Esophagus squamous epithelium (tissue), 5 donors: ENCODE measurements at places on chromosomes 11 and 22. TPM values are rescaled to one million over a fixed set of nuclear protein-coding genes. Genes with fewer than 3 reads are reported as not detected.
A peak's percentile ranks its signal among the peaks of the same experiment; 100 is the strongest.

RBM14 gene
- 38.7 TPM for total RNA-seq

GRCh38 chr11:45918962-45919675 is 1.4 kb upstream of the PEX16 start:
- peaks cover 22% of the 10 kb centered on the region for H3K36me3 ChIP-seq
- no peak for DNase-seq
- H3K27me3 ChIP-seq, result no peaks in the 10 kb centered on the region
- H3K4me1 ChIP-seq, result peaks cover 77% of the 10 kb centered on the region
- peak overlapping the region; percentile 84 for H3K4me3 ChIP-seq

DNA sequence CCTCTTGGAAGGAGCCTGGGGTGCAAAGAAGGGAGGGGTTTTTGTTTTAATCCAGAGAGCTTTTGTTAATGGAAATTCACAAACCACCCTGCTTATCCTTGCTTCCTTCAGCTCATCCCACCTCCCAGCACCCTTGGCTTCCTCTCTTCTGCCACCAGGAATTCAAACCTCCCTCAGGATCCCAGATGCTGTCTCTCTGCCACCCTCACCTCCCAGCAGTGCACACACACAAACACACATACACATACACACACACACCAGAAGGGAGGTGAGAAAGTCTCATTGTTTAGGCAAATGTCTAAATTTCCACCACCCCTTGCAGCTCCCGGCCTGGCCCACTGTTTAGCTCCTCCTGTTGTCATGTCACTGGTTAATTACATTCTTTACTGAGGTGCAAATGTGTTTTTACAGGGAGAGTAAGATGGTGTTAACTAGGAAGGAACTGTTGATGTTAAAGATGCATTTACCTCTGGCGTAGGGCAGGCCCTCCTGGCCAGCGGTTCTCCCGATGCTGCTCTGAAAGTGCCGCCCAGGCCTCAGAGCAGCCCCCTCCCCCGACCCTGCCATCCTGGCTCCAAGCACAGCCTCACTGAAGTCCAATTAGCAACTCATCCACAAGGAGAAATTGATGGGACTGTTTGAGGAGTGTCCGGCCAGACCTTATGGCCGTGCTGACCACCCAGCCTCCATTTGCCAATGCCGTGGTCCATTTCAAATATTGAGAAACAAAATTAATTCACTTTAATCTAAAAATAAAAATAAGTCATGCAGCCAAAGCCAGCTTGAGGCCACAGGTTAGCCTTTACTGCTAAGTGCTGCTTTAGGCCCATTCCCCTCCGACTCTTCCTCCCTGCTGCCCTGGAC is 165.4 kb downstream of the FEZ1 start:
- no peaks in the 10 kb centered on the region for H3K27me3 ChIP-seq
- H3K36me3 ChIP-seq, result no peaks in the 10 kb centered on the region
- DNase-seq, result no peak
- no peak overlapping the region for H3K4me3 ChIP-seq

DNA sequence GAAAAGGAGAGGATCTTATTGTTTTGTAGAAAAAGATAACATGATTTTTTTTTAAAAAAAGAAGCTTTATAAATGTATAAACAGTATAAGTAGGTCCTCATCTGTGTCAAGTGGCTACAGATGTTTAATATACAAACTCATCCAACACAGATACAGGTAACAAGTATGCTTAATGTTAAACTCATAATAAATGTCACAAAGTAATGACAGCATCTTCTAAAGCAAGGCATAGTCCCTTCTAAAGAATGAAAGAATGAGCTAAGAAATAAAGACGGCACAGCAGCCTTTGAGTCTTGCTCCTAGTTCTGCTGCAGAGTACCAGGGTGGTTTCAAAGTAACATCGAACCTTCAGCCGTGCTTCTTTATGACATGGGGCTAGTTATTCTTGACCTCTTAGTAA is 28.7 kb upstream of the BLID start:
- no peaks in the 10 kb centered on the region for H3K4me1 ChIP-seq
- H3K27ac ChIP-seq, result no peak overlapping the region
- no peak for DNase-seq
- H3K4me3 ChIP-seq, result no peak overlapping the region
- H3K36me3 ChIP-seq, result no peaks in the 10 kb centered on the region

- no peaks in the 10 kb centered on the region for H3K27me3 ChIP-seq
- no peak for DNase-seq
- no peaks in the 10 kb centered on the region for H3K36me3 ChIP-seq
- no peak overlapping the region for H3K4me3 ChIP-seq
Observed at GRCh38 chr11:111589886-111590499, 12.3 kb upstream of the SIK2 start.

- no peaks in the 10 kb centered on the region for H3K36me3 ChIP-seq
- H3K4me3 ChIP-seq, result no peak overlapping the region
- H3K27ac ChIP-seq, result no peak overlapping the region
- DNase-seq, result no peak
Observed at GRCh38 chr22:22880645-22881044, 7.0 kb upstream of the IGLL5 start.

GRCh38 chr11:20729597-20730105 is 60.3 kb downstream of the NELL1 start:
- H3K36me3 ChIP-seq, result no peaks in the 10 kb centered on the region
- DNase-seq, result no peak
- no peak overlapping the region for H3K27ac ChIP-seq
